ENCODE measurements at places on chromosomes 5 and 9.

DNA sequence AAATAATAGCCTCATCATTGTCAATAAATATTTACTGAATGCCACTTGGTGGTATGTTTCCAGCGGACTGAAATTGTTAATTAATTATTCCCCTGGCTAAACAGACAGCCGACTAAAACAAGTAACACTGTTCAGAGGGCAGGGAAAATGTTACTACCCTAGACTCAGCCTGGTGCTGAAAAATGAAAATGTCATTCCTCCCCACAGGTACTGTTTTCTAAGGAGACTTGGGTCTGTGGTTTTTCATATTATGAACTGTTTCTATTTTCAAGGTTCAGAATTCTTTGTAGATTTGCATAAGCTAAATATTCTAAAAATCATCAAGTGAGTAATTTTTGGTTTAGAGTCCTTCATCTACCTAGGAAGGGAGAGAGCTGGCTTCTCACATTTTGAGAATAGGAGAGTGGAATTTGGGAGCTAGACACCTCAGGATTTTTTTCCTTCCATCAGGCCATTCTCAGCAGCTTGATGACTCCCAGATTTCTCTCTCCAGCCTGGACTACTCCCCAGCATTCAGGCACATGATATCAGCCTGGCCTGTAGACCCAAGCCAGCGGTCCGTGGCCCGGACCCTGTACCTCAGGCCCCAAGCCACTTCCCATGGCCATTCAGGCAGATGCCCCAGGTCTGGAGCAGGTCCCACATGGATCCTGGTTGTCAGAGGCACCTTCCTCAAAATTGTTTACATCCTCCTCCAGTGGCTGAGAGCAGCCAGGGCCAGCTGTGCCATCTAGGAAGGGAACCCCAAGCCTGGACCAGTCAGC, 24.4 kb downstream of the BHMT start:
- DNase-seq: no peak

- no peak for DNase-seq
These were observed 411.9 kb upstream of the ARRDC3 start for GRCh38 chr5:91794856-91795548.

- DNase-seq: no peak
These were observed 18.0 kb upstream of the DUSP1 start for GRCh38 chr5:172788771-172789686.

GRCh38 chr5:89830691-89831090, 578.9 kb downstream of the CETN3 start:
- DNase-seq: no peak

- no peak for DNase-seq
These were observed 162.2 kb downstream of the OXCT1 start for GRCh38 chr5:41707853-41708603.

- no peak for DNase-seq
These were observed 20.8 kb downstream of the ACER2 start for GRCh38 chr9:19429595-19429994.

DNA sequence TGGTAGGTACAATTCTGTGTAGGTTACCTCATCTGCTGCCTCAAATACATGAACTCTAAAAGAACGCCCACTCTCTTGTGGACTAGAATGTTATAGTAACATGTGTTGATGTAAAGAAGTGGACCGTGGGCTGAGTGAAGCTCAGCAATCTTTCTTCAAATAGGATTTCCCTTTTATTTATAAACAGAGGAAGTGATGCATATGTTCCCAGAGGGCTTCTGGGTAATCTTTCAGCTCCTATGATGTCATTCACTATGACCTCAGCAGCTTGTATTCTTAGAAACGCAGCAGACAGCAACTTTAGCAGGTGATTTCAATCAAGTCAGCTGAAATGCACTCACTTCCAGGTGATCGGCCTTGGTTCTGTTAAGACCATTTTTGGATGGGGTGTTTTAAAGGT, 14.4 kb downstream of the F2RL2 start:
- no peak for DNase-seq

DNA sequence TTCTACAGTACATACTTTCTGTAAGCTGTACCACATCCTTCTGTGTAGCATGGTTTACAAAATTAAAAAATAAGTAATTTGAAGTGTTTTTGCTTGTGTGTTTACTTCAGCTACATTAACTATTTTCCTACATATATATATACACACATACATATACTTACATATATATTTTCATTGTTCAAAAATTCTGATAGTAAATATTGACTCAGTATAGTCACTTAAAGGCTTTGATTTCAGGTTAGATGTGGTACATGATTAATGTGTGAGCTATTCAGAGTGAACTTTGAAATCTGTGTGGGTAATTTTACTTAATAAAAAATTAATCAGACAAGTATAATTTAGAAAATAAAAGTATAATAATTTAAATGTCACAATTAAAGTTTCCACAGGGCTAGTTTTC, 306.7 kb upstream of the CDH18 start:
- no peak for DNase-seq

DNA sequence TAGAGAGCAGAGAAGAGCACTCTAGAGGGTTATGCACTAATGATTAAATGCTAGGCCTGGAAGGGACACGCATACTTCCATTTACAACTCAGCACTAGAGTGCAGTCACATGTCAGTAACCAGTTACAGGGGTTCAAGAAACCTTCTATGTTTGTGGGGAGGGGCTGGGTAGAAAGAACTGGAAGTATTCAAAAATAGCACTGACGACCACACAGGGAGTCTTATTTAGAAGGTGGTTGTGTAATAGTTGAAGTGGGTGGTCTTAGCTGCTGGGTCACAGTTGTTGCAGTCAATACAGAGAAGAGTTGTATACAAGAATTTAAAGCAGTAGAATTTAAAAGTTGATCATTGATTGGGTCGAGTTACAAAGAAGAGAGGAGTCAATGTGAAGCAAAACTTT, 15.4 kb downstream of the AOPEP start:
- no peak for DNase-seq

DNA sequence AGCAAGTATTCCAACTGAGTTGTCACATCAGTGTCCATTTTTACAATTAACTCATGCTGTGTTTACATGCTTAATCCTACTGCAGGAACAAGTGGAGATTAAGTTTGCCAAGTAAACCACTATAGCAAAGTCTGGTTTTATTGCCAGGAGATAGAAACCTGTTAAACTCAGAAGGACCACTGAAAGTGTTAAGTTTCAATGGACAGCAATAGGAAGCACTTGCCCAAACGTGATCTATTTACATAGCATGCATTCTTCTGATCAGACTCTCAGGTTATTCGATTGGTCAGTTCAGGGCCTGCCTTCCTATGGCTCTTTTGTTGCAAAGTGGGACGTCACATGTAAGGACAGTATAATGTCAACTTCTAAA, 28.0 kb upstream of the IFNK start:
- DNase-seq: no peak

GRCh38 chr5:123450640-123451039, 27.4 kb upstream of the CEP120 start:
- DNase-seq: no peak

DNA sequence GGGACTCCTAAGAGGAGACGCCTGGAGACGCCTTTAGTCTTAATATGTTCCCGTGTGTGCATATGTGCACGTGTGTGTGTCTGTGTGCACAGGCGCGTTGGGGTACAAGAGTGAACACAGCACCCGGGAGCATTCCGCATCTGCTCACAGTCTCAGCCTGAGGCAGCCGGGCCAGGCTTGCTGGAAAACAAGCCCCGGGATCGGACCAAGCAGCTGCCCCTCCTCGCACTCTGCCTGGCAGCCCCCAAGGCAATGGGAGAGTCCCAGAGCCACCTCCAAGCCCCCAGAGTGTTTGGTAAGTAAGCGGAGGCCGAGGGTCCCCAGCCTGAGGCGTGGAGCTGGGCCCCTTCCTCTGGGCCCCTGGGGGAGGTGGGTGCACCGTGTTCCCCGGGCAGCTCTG, 27.3 kb upstream of the UBAC1 start:
- DNase-seq: no peak

- DNase-seq: no peak
These were observed 84.5 kb downstream of the TEX10 start for GRCh38 chr9:100268271-100268670.

DNA sequence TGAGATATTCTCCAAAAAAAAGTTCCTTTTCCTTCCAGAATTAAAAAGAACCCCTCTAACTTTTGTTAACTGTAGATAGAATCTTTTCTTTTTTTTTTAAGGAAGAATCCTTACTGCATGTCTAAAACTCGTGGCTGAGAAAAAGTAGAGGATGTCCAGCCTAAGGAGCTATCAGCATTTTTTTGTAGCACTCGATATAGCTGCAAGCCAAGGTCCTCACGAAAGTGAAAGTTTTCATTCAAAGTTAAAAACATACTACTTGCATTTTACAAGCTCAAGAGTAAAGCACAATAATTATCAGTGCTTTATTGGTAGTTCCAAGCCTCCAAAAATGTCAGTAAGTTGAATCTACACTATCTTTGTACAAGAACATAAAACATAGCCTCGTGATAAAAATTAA, 28.7 kb upstream of the ZSWIM6 start:
- DNase-seq: no peak

- no peak for DNase-seq
These were observed 413.5 kb upstream of the ZNF462 start for GRCh38 chr9:106449336-106449927.

DNA sequence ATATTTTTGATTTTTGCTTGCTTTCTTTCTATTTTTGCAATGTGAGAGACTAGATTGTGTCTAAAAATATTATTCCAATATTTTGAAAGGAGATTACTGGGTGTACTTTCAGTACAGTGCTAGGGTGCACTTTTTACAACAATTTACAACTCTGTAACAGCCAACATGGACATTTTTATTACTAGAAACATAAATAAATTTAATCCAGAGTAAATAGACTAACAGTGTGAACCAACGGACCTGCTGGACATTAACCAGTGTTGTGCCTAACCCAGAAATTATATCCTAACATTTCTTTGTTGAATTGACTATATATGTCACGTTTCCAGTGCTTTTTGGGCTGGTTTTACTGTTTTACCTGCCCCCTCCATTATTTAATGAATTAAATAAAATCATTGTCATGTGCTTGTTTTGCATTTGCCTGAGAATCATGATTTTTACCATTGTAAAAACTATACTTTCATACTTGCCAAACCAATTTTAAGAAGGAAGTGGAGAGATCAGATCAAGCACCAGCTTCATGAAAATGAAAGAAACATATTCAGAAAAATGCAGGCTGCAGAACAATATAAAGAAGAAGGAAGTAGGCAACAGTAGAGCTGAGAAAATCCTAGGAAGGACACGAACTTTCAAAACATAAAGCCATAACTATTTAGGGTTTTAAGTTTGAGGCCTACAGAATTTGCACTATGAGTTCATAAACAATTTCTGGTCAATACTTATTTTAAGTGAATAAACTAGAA, 400.8 kb upstream of the PIK3R1 start:
- no peak for DNase-seq

GRCh38 chr9:92965061-92965758, 17.9 kb downstream of the FGD3 start:
- no peak for DNase-seq

DNA sequence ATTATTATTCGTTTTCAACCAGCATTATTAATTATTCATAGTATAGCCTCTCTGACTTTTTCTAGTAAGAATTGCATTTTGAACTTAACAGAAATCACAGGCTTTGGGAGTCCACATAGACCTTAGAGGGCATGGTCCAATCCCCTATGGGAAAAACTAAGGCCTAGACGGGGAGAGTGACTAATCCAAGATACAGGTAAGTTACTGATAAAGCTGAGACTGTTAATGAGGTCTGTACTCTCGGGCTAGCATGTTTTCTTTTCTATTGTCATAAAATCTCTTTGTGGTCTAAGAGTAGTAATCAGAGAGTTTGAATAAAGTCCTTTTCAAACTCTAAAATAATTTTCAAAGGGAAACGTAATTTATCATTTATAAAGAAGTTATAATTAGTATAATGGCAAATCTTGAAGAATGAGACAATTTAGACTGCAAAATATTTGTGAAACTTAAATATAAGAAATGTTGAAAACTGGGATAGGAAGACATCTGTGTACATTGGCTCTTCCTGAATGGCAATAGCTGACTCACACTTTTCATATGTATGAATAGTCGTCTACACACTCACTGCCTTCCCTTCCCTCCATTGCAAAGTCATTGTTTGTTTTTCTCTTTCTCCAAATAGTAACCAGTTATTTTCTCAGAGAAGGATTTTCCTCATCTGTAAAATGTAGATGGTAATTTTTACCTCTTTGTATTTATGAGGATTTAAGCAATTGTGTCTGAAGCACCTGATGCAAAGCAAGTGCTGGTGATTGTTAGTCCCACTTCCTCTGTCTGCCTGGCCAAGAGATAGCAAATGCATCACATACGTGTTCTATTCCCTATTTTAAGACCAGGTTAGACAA, 207.9 kb upstream of the CD180 start:
- no peak for DNase-seq

DNA sequence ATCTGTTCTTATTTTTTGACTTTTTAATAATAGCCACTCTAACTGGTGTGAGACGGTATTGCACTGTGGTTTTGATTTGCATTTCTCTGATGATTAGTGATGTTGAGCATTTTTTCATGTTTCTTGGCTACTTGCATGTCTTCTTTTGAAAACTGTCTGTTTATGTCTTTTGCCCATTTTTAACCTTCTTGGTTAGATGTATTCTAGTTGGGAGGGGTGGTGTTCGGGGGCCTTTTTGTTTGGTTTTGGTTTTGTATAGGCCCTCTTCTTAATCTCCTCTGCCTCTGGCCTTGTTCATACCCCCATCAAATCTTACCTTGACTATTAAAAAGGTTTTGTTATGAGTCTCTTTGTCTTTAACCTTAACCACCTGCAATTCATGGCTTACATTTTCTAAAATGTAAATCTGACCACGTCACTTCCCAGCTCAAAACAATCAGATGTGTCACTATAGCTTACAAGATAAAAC, 107.8 kb upstream of the NR4A3 start:
- no peak for DNase-seq

GRCh38 chr9:88533951-88534455, 975 bp upstream of the NXNL2 start:
- DNase-seq: no peak

DNA sequence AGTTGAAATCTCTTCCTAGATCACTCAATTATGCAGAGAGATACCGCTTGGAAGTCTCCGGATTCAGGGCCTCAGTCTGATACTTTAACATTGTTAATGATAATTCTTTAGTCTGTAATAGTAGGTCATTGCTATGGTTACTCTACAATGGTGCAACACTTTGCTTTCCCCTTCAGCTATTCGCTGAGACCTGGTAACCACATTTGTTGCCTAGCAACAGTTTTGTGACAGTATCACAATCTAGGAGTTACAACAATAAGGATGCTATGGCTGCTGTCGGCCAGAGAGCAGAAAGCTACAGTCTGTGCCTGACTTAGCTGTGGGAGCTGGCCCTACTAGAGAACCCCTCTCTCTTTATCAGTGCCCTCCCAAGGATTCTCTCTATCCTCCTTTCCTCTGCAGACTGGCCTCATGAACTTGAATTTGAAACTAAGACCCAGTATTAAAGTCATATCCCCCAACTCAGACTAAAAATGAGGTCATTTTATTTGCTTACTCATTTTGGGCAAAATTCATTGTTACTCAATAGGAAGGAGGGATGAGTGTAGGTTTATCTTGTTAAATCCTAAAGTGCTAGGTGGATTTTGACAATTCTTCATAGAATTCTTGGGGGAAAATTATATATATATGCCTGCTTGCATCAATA, 39.3 kb downstream of the NR2F1 start:
- no peak for DNase-seq
